ENCODE measurements at places on chromosomes 1 and 21.

GRCh38 chr1:65341381-65341780, 32.0 kb downstream of the DNAJC6 start:
- no peak overlapping the region for H3K4me3 ChIP-seq
- H3K27me3 ChIP-seq: no peaks in the 10 kb centered on the region
- H3K27ac ChIP-seq: no peak overlapping the region
- H3K4me1 ChIP-seq: no peaks in the 10 kb centered on the region

DNA sequence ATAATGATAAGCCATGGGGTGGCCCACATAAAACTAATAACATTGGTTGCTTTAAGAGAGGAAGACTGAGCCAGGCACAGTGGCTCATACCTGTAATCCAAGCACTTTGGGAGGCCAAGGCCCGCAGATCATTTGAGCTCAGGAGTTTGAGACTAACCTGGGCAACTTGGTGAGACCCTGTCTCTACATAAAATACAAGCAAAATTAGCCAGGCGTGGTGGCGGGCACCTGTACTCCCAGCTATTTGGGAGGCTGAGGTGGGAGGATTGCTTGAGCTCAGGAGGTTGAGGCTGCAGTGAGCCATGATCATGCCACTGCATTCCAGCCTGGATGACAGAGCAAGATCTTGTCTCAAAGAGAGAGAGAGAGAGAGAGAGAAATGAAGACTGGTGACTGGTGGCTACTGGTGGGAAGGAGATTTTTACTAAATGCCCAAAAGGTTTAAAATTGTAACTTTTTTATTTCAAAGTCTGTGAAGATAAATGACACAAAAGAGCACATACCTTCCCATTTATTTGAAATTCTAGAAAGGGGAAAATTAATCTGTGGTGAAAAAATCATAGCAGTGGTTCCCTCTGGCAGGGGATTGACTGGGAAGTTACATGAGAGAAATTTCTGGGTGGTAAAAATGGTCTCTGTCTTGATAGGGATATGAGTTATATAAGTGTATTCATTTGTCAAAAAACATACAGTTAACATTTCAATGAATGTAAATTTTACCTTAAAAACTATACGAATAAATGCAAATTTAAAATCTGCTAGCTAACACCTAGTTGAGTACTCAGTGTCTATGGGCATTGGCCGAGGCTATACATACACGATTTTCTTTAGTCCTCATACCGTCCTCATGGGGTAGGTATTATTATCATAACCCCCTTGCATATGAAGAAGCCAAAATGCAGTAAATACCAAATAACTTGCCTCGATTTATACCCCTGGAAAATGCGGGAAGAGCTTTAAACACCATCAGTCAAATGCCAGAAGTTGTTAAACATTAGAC, 2.2 kb upstream of the NBPF1 start:
- peaks cover 27% of the 10 kb centered on the region for H3K4me1 ChIP-seq
- peaks cover 22% of the 10 kb centered on the region for H3K36me3 ChIP-seq
- H3K4me3 ChIP-seq: no peak overlapping the region
- peak; percentile 33 for DNase-seq
- no peak overlapping the region for H3K27ac ChIP-seq
- peaks cover 8% of the 10 kb centered on the region for H3K27me3 ChIP-seq

GRCh38 chr1:209873067-209873799, 45.5 kb downstream of the UTP25 start:
- DNase-seq: no peak
- no peak overlapping the region for H3K4me3 ChIP-seq
- H3K27me3 ChIP-seq: peaks cover 23% of the 10 kb centered on the region

DNA sequence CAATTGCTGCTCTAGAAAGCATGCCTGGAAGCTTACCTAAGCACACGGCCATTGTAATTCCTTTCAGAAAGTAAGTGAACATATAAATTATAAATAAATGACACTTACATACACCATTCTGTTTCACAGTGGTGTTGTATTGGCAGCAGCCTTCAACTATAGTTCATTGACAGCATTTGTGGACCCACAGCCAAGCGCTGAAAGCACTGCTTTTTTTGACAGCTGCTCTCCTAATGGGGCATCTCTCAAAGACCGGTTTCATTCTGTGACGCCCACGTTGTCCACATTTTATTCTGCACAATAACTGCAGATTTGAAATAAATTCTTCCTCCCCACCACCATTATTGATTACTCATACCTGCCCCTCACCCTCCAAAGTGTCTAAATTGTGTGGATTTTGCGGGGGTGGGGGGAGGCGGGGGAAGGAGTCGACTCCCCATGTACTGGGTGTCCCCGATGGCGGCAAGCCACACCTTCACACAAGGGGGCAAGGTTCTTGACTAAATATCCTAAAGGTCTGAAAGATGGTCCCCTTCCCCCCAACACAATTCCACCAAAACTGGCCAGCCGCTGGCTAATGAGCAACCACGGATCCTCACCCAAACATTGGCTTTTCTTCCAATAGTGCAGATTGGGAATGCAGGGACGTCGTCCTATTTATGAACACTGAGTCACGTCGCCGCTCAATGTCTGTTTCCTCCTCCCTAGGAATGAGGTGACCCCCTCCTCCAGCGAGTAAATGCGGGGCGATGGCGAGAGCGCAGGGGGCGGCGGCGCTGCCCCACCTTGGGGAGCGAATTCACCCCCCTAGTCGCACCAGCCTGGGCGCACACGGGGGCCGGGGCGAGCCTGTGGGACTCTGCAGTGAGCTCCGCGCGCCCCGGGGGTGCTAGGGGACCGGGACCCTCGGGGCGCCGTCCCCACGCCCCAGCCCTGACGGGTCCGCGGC, 960 bp downstream of the RCAN1 start:
- H3K4me3 ChIP-seq: peak overlapping the region; percentile 56
- H3K4me1 ChIP-seq: peaks cover 25% of the 10 kb centered on the region
- H3K27ac ChIP-seq: no peak overlapping the region
- no peaks in the 10 kb centered on the region for H3K36me3 ChIP-seq
- H3K27me3 ChIP-seq: no peaks in the 10 kb centered on the region
- DNase-seq: no peak

DNA sequence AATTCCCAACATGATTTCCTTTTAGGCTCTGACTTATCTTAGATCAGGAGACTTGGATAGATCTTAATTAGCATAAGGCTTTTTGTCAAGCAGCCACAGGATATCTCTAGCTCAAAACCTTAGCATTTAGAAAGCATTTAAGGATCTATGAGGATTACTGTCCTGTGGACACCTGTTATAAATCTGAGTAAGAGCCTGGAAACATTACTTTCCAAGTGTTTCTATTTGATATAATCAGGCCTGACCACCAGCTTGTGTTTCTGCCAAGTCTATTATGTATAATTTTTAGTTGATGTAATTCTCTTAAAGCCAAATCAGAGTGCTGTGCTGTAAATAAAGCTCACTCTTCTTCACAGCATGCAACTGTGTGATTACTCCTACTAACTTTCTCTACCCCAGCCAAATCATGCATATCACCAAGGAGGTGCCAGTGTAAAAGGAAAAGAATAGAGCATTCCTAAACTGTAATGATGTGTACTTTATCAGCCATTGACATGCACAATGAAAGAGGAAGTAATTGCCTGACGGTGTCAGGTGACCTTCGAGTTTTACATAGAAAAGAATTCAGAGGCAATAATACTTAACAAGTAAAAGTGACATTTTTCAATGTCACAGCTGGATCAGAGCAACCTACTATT, 309.9 kb upstream of the PRMT6 start:
- DNase-seq: no peak
- H3K4me3 ChIP-seq: no peak overlapping the region
- no peaks in the 10 kb centered on the region for H3K27me3 ChIP-seq
- no peaks in the 10 kb centered on the region for H3K36me3 ChIP-seq

DNA sequence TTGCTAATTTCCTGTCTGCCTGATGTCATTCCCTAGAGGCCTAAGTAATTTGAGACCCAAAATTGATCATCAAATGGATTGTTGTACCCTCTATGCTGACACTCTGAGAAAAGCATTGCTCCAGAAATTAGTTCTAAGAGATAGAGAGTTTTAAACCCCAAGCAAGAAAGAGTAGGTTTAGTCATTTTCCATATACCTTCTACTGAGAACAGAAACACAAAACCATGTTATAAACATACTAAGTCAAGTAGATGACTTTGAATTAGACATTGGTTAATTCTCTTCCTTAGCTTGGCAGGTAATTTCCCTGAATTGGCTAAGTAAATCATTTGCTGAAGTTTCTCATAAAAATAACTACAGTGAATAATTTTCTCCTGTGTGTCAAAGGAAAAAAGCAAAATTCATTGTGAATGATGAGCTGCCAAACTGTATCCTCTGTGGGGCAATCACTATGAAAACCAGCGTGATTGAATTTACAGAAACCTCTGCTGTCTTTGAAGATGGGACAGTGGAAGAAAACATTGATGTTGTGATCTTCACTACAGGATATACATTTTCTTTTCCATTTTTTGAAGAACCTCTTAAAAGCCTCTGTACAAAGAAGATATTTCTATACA, 20.1 kb downstream of the FMO4 start:
- H3K4me3 ChIP-seq: no peak overlapping the region
- DNase-seq: no peak
- no peak overlapping the region for H3K27ac ChIP-seq
- H3K36me3 ChIP-seq: no peaks in the 10 kb centered on the region
- no peaks in the 10 kb centered on the region for H3K4me1 ChIP-seq

GRCh38 chr1:35640380-35641232, 720 bp downstream of the PSMB2 start:
- H3K4me3 ChIP-seq: peak overlapping the region; percentile 79
- DNase-seq: no peak
- peaks cover under 1% of the 10 kb centered on the region for H3K27me3 ChIP-seq
- H3K27ac ChIP-seq: peak overlapping the region; percentile 92

- no peak overlapping the region for H3K4me3 ChIP-seq
- no peak overlapping the region for H3K27ac ChIP-seq
- H3K4me1 ChIP-seq: no peaks in the 10 kb centered on the region
Measured at GRCh38 chr1:202272103-202272845, 69.5 kb downstream of the UBE2T start.

GRCh38 chr1:74637296-74637695, 36.3 kb downstream of the ERICH3 start:
- no peak overlapping the region for H3K4me3 ChIP-seq
- peaks cover 3% of the 10 kb centered on the region for H3K4me1 ChIP-seq
- H3K36me3 ChIP-seq: no peaks in the 10 kb centered on the region
- no peak overlapping the region for H3K27ac ChIP-seq
- no peaks in the 10 kb centered on the region for H3K27me3 ChIP-seq
- DNase-seq: no peak

- no peaks in the 10 kb centered on the region for H3K36me3 ChIP-seq
- no peaks in the 10 kb centered on the region for H3K27me3 ChIP-seq
- no peak overlapping the region for H3K4me3 ChIP-seq
- peak; percentile 81 for DNase-seq
Measured at GRCh38 chr1:28248273-28249012, 10.9 kb upstream of the SESN2 start.

GRCh38 chr1:240804475-240804874, 192.5 kb upstream of the GREM2 start:
- DNase-seq: no peak
- no peaks in the 10 kb centered on the region for H3K4me1 ChIP-seq
- H3K27me3 ChIP-seq: no peaks in the 10 kb centered on the region
- no peaks in the 10 kb centered on the region for H3K36me3 ChIP-seq
- no peak overlapping the region for H3K27ac ChIP-seq

DNA sequence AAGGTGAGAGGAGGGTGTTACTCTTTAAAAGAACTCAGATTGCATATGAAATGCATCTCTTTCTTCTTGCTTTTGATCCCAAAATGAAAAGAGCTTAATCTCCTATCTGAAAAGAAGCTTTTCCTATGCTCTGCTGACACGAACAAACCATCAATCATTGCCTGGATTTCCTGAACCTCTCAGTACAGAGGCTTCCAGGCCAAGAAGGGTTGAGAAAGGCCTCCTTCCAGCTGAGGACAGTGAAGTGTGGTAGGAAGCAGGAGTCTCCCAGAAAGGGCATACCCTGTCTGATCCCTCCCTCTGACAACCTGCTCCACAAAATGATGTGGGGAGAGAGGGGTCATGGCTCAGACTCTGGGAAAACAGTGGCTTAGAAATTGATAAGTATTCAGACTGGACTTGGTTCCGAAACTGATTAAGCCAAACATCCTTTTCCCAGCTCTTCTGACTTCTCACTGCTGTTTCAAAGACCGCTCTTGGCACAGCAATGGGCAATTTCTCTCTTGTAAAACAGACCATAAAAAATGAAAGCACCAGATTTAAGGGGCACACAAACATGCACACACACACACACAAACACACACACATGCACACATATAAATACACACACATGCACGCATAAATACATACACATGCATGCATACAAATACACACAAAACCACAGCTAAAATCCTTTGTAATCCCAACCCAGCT, 310.3 kb downstream of the SIPA1L2 start:
- H3K36me3 ChIP-seq: no peaks in the 10 kb centered on the region
- no peak overlapping the region for H3K27ac ChIP-seq
- DNase-seq: no peak
- H3K4me3 ChIP-seq: no peak overlapping the region

- no peaks in the 10 kb centered on the region for H3K36me3 ChIP-seq
- H3K4me1 ChIP-seq: peaks cover 10% of the 10 kb centered on the region
- no peaks in the 10 kb centered on the region for H3K27me3 ChIP-seq
- no peak for DNase-seq
- no peak overlapping the region for H3K27ac ChIP-seq
Measured at GRCh38 chr1:109482791-109483671, 674 bp upstream of the ATXN7L2 start.

- peak within 1 kb of the TSS; percentile 55 for H3K4me3 ChIP-seq
- H3K4me1 ChIP-seq: no peaks in the 10 kb centered on the region
- peak within 1 kb of the TSS; percentile 89 for H3K27ac ChIP-seq
- H3K36me3 ChIP-seq: no peaks in the 10 kb centered on the region
- DNase-seq: peak; percentile 96
Measured at GRCh38 chr1:197902454-197903195, at the start of gene C1orf53. Gene C1orf53, plus strand, starts transcription at chr1:197902630. Its CDS starts 20 bp downstream, at chr1:197902650.

DNA sequence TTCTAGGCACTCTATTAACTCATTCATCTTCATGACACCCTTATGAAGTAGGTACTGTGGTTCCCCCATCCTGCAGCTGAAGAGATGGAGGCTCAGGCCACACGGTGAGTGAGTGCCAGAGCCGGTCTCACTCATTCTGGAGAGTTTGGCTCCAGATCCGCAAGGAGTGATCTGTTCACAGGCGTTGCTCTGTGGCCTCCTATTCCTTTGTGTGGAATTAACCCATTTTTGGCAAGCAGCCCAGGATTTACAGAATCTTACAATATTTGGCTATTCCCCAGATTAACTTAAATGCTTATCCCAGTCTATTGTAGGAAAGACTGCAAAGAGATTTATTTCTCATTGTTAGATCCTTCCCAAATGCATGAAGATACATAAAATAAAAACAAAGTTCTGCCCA, 29.6 kb downstream of the KIAA0040 start:
- H3K27me3 ChIP-seq: no peaks in the 10 kb centered on the region
- H3K4me3 ChIP-seq: no peak overlapping the region
- H3K27ac ChIP-seq: no peak overlapping the region
- no peaks in the 10 kb centered on the region for H3K36me3 ChIP-seq
- H3K4me1 ChIP-seq: no peaks in the 10 kb centered on the region

GRCh38 chr1:218459878-218460711, 115.0 kb downstream of the TGFB2 start:
- H3K4me1 ChIP-seq: peaks cover 26% of the 10 kb centered on the region
- H3K4me3 ChIP-seq: no peak overlapping the region
- H3K27ac ChIP-seq: peak overlapping the region; percentile 70

DNA sequence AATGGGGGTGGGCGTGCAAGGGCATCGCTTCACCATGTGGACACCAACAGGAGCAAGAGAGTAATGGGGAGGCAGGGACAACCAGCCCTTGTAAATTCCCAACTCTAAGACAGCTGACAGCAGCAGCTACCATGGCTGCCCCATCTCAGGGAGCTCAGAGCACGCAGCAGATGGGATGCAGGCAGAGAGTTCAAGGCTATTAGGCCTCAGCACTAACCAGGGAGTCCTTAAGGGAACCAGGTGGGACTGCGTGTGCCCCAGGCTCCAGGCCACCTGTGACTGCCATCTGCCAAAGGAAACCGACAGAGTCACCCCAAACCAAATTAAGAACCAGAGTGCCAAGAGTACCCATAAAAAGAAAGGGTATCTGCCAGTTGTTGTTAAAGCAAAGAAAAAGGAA, 33.7 kb upstream of the PRDM2 start:
- peaks cover 5% of the 10 kb centered on the region for H3K4me1 ChIP-seq
- no peak for DNase-seq
